ENCODE measurements at places on chromosomes 12 and 14.

GRCh38 chr12:52241205-52241842 lies 8.3 kb downstream of the KRT7 start:
- DNase-seq, result no peak

DNA sequence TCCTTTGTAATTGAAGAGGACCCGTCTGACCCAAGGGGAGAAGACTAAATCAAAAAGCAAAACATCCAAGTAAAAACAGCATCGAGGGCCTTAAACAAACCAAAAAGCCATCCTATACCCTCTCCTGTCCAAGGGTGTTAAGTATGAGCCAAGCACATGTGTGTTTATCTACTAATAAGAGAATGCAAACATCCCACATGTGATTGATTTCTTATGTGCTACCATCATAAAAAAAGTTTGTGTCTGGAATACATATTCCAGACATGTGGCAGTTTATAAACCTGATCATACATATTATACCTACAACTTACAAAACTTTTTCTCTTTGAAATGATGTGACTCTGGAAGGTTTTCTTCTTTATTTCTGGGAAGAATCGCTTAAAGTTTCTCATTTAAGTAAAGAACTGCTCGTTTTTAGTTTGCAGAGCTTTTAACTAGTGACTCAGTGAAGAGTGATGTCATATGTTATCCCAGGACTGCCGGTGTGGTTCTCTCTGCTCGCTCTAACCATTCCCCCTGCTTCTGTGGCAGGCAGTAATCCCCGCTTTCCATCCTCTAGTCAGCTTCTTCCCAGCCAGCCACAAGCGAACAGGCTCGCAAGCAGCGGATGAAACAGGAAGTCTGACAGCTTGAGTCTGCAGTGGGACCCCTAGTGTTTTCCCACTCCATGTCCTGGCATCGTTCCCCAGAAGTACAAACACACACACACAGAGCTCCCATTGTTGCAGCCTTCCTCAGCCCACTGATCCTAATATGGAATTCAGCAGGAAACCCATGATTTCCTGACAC lies 431 bp upstream of the RHOJ start:
- DNase-seq, result peak; percentile 62

- no peak for DNase-seq
These were observed 15.0 kb downstream of the MDM1 start for GRCh38 chr12:68317047-68317667.

DNA sequence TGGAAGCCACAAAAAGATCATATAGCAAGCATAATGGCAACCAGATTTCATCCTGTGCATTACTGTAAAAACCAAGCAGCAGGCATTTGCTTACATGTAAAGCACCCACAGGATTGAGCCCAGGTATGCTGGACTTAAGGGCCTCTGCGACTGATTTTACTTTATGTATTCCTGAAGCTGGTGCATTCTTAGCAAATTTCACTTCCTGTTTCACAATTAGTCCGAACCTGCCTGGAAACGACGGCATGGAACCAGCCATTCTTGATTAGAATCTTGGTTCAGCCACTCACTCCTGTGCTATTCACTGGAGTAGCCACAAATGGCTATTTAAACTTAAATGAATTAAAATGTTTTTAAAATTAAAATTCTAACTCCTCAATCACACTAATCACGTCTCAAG lies 239.2 kb downstream of the NUAK1 start:
- DNase-seq, result no peak

GRCh38 chr14:51993285-51993920 lies 4.1 kb downstream of the RTRAF start:
- DNase-seq, result no peak

DNA sequence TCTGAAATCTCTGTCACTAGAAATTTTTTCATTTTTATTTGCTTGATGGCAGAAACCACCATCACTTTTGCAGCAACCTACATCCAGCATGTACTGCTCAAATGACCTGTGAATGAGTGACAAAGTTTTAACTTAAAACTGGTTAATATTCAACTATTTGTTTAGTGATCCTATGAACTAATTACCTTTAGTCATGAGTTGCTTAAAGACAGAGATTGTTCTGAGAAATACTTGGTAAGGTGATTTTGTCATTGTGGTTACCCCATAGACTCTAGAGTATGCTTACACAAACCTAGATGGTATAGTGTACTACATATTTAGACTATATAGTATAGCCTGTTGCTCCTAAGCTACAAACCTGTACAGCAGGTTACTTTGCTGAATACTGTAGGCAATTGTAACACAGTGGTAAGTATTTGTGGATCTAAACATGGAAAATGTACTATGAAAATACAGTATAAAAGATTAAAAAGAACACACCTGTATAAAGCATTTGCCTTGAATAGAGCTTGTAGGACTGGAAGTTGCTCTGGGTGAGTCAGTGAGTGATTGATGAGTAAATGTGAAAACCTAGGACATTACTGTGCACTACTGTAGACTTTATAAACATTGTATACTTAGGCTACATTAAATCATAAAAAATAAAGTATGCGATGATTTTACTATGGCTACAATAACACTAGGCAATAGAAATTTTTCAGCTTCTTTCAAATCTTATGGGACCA lies 256.6 kb upstream of the PPFIA2 start:
- no peak for DNase-seq

- DNase-seq, result no peak
These were observed 596.8 kb downstream of the SOX5 start for GRCh38 chr12:23352670-23353069.

- no peak for DNase-seq
These were observed 68.6 kb downstream of the TNFAIP2 start for GRCh38 chr14:103191844-103192243.
